ENCODE measurements at places on chromosomes 1 and 21.

- no peak for DNase-seq
Measured at GRCh38 chr1:53091841-53092645, 30.0 kb downstream of the PODN start.

DNA sequence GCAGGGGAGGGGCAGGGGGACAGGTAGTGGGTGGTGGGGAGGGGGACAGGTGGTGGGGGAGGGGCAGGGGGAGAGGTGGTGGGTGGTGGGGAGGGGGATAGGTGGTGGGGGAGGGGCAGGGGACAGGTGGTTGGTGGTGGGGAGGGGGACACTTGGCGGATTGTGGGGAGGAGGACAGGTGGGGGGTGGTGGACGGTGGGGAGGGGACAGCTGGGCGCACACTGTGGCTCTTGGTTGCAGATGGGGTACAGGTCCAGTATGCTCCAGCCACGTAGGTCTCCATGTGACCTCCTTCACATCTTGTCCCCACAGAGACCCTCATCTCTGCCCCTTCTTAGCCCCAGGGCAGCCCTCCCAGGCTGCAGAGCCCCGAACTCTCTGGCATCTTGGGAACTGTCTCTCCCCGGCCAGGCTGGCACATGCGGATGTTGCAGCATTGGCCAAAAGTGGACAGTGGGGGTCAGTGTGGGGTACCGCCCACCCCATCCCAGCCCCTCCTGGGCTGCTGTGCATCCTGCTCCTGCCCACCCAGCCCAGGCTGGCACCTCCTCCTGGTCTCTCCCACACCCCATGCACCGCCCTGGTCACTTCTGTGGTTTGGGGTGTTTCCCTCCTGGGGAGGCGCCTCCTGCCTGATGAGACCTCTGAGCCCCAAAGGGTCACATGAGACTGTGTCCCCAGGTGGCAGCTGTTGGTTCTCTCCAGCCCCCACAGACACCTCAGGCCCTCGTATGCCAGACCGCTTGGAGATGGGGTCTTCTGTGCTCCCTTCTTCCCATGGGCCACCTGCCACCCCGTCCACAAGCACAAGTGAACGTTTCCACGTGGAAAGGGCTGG lies 7.6 kb upstream of the SLC19A1 start:
- DNase-seq, result no peak

GRCh38 chr1:1285611-1286311 lies 5.5 kb downstream of the SCNN1D start:
- no peak for DNase-seq

- DNase-seq, result no peak
Measured at GRCh38 chr1:185464777-185465176, 147.7 kb upstream of the IVNS1ABP start.

- no peak for DNase-seq
Measured at GRCh38 chr21:38476385-38476784, 21.9 kb downstream of the ERG start.

All from urinary bladder (tissue), 4 donors.